Left forelimb (tissue), 1 donor: ENCODE measurements at places on chromosomes 1 and 21.

- DNase-seq: no peak
Measured at GRCh38 chr1:84941843-84942242, 48.8 kb upstream of the LPAR3 start.

GRCh38 chr1:34858901-34859445, 576 bp downstream of the SMIM12 start:
- DNase-seq: no peak

- DNase-seq: no peak
Measured at GRCh38 chr1:31943546-31944184, 5.5 kb upstream of the PTP4A2 start.

- DNase-seq: no peak
Measured at GRCh38 chr1:167127661-167128060, 33.8 kb downstream of the STYXL2 start.

DNA sequence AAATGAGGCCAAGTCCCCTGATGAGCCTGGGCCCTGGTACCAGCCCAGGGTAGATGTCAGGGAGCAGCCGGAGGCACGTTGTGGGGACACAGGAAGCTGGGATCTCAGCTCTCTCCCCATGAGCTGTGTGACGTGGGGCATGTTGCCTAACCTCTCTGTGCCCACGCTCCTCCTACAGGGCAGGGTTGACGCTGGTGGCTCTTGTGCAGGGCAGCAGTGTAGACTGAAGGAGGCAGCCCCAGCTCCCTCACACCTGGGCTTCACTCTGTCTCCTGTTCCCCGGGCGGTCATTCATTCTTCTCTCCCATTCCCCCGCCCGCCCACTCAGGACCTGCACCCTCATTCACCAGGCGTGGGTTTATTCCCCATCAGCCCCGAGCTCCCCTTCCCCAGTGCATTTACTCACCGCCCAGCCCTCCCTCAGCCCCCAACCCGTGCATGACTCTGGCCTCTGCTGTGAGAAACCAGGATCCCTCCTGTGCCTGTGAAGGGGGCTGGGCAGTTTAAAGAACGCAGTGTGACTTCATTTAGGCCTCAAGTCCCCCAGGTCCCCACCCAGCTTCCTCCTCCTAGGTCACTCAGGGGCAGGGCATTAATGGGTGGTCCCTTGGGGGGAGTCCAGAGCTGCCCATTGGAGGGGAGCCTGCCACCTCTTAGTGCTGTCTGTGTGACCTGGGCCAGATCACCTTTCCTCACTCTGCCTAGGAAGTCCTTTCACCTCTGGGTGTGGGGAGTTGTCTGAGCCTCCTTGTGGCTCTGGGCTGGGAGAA, 285.7 kb downstream of the PTPRU start:
- DNase-seq: peak; percentile 53

DNA sequence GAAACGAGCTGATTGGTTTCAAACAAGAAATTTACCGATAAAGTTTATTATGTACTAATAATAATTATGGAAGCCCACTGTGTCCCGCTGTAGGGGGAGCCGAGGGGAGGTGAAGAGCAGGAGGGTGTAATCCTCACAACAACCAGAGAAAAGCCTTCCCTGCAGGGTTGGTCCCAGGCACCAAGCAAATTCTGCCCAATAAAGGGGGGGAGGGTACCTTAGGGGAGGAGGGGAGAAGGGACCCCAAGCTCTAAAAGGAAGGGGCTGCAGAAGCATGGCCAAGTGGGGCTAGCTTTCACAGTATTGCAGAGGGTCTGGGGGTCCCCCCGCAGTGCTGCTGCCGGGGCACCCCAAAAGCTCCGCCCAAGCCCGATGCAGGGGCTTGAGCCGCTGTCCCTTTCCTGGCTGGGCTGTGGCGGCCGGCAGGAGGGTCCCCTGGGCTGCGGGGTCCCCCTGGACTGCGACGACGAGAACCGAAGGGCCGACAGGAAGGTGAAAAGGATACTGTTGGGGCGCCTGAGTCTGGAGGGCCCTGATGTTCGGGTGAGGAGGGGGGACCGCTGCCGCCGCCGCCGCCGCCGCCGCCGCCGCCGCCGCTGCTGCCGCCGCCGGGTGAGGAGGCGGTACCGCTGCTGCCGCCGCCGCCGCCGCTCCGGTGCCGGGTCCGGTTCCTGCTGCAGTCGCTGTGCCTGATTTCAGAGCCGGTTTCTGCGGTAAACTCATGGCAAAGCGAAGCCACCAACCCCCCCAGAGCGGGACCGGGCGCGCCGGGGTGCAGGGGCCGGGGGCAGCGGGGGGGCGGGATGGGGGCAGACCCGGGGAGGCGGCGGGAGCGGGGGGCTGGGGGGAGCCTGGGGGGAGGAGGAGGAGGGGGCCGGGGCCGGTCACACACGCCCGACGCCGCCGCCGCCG, 771 bp downstream of the EIF4G3 start:
- no peak for DNase-seq

DNA sequence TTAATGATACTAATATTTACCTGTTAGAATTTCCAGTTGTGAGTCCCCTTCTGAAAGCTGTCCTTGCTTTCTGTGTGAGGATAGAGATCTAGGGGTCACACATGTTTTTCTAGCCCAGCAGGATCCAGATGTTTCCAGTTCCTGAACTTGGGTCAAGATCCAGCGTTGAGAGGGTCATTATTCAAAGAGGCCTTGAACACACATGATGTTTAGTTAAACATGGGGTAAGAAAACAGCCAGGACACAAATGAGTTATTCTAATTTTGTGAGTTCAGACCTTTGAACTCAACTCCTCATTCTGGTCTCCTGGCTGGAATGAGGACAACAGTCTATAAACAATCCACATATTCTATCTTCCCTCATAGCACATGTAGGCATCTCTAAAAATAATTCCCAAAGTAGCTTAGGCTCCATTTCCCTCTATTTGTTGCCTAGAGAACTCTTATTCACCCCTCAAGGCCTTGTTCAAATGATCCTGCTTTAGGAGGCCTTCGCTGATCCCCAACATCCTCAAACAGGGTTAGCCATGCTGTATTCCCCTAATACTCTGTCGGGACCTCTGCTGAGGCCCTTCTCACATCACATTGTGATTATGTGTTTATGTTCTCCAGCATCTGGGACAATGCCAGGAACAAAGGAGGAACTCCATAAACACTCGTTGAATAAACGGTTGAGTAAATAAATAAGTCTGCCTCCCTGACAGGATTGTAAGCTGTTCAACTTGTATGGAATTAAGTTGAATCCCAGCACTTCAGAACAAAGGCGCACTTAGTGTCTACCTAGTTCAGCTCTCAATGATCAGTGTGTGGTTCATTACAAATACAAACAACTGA, 15.0 kb upstream of the KCNN3 start:
- no peak for DNase-seq

GRCh38 chr1:73604739-73605138, 593.2 kb downstream of the LRRIQ3 start:
- no peak for DNase-seq

GRCh38 chr1:61459345-61459744, 265.6 kb downstream of the TM2D1 start:
- no peak for DNase-seq

- peak; percentile 87 for DNase-seq
Measured at GRCh38 chr1:157993147-157993917, at the start of gene KIRREL1. Gene KIRREL1 (plus strand): TSS chr1:157993645. CDS start chr1:157993677, 32 bp downstream.

DNA sequence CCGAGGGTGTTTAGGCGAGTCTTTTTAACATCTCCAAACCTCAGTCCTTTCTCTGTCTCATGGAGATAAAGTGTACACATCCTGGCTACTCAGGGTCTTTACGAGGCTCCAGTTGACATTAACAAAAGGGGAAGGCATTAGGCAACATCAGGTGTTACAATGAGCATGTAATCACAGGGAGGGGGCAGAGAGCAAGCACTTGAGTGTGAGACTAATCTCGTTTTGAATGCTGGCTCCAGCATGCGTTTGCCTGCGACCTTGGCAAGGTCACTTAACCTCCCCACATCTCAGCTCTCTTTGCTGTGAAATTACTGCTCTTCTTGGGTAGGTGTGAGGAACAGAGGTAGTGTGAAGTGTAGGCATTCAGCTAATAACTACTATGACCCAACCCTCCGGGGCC, 3.1 kb downstream of the TNNT2 start:
- no peak for DNase-seq

GRCh38 chr1:198906739-198907422, 268.0 kb downstream of the PTPRC start:
- DNase-seq: no peak

DNA sequence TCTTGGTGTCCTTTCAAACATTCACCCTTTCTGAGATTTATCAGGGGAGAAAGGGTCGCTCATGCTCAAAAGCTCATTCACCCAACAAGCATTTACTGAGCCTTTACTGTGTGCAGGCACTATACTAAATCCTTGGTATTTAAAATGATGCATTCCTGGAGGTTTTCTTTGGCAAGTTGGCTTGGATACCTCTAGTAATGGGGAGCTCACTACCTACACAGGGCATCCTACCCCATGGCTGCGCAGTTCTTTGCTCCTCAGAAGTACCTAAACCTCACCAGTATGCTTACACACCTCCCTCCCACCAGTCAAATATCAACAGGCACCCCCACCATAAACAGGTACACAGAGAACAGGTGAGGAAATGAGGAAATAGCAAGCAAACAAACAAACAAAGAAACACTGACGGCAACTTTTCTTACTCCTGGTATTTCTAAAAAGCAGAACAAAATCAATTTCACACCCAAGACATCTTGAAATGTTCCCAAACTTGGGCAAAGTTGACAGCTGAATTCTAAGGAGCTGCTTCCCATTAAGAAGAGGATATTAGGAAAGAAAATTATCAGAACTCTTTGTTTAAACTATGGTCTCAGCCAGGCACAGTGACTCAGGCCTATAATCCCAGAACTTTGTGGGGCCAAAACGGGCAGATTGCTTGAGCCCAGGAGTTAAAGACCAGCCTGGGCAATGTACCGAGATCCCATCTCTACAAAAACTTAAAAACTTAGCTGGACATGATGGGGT, 104.8 kb downstream of the PSMG1 start:
- no peak for DNase-seq

DNA sequence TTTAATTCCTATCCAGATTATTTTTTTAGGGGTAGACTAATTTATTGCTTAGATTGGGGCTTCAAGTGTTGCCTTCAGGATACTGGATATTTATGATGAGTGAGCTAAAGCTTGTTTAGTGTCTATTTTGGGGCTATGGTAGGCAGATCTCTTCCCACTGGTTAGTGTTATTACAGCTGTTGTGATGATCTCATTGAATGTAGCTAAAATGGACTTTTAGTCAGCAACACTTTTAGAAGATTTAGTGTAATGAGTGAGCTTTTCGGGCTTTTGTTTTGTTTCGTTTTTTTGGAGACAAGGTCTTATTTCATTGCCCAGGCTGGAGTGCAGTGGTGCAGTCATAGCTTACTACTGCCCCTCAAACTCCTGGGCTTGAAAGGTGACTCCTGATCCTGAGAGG, 14.2 kb downstream of the THRAP3 start:
- no peak for DNase-seq

- no peak for DNase-seq
Measured at GRCh38 chr1:229243638-229244037, 27.3 kb upstream of the RAB4A start.

- DNase-seq: no peak
Measured at GRCh38 chr1:15459771-15460707, 3.5 kb downstream of the CELA2A start.

DNA sequence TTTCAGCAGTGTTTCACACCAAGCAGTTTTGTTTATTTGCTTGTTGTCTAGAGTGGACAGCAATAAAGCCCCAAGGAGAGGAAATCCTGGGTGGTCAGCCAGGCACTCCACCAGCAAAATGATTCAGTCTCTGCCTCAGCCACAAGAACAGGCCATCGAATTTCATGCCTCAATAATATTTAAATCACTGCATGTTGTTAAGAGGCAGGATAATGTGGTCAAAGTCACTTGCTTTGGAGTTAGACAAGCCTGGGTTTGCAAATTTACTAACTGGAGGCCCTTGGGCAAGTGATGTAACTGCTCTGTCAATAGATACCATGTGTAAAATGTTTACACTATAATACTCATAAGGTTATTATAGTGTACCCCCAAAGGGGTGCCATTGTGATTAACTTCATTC, 349.6 kb downstream of the LMO4 start:
- no peak for DNase-seq

- no peak for DNase-seq
Measured at GRCh38 chr21:24148461-24148860, 1458.8 kb downstream of the MRPL39 start.

- DNase-seq: peak; percentile 74
Measured at GRCh38 chr1:53061859-53062707, at the start of gene PODN. Gene PODN (plus strand): TSS chr1:53062213. CDS start chr1:53069856, 7,643 bp downstream.

DNA sequence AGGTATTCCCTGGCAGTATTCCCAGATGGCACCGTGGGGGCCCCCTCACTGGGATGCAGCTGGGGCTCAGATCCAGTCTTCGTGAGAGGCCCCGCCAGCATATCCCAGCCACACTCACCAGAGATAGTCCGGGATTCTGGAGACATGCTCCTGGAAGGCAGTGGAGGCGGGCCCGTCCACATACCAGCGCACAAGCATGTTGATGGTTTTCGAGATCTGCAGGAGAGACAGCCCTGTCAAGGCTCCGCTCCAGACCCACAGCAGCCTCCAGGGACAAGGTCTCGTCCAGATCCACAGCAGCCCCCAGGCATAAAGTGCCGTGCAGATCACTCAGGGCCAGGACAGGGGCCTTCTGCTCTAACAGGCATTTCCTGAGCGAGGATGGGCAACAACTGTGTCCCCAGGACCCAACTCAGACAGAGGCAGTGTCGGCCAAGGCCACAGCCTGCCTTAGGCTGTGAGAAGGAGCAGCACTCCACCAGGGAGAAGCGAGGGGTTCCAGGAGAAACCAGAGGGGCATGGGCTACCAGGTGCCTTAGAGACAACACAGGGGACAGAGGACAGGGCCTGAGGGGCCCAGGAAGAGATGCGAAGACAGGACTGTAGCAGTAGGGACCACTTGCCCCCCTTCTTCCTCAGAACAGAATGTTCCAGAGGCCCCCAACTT, 14.8 kb downstream of the LSS start:
- no peak for DNase-seq

DNA sequence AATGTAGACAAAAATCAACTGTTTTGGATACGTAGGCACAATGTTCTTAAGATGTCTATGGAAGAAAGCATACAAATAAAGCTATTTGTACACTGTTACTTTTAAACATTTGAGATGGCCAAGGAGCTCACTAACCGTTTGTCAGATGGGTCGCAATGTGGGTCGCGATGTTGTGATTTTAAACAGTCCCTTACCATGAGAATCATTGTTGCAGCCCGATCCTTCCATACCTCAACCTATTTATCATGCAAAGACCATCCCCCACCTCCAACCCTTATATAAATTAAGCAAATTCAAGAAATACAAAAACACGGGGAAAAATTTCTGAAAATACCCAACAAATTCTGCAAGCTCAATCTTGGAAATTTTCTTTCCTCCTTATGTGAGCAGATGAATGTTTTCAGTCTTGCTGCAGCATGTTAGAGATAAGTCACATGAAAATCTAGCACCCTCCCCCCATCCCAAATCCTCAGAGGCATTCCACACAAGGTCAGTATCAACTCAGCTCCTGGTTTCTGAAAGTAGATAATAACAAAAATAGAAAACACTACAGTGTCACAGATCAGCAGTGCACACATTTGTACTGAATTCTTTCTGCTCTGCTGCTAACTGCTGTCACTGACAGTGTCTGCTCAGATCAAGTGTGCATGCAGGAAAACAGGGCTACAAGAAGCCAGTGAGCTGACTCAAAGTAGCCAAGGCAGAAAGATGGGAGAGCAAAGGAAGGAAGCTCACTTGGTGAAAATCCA, 92.9 kb upstream of the TTC39A start:
- DNase-seq: no peak

GRCh38 chr1:159933347-159933746, 8.0 kb upstream of the TAGLN2 start:
- DNase-seq: no peak
